ENCODE measurements at places on chromosomes 1 and 21.

GRCh38 chr21:33127154-33127867, 57.4 kb downstream of the OLIG1 start:
- peak; percentile 7 for DNase-seq

DNA sequence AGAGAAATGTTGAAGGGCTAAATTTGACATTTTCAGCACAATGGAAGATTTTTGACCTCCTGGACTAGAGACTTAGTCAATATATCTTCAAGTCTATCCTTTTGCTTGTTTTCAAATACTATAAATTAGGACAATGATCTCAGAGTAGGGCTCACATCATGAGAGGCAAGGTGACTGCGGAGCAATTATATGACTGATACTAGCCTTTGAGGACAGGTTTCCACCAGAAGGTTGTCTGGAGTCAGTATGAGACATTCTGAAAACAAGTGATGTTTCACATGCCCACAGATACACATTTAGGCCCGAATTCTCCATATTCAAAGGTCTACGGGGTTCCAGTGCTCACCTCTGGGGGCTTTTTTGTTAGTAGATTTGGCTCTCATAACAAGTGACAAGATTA, 142.3 kb upstream of the SAMSN1 start:
- DNase-seq = no peak

DNA sequence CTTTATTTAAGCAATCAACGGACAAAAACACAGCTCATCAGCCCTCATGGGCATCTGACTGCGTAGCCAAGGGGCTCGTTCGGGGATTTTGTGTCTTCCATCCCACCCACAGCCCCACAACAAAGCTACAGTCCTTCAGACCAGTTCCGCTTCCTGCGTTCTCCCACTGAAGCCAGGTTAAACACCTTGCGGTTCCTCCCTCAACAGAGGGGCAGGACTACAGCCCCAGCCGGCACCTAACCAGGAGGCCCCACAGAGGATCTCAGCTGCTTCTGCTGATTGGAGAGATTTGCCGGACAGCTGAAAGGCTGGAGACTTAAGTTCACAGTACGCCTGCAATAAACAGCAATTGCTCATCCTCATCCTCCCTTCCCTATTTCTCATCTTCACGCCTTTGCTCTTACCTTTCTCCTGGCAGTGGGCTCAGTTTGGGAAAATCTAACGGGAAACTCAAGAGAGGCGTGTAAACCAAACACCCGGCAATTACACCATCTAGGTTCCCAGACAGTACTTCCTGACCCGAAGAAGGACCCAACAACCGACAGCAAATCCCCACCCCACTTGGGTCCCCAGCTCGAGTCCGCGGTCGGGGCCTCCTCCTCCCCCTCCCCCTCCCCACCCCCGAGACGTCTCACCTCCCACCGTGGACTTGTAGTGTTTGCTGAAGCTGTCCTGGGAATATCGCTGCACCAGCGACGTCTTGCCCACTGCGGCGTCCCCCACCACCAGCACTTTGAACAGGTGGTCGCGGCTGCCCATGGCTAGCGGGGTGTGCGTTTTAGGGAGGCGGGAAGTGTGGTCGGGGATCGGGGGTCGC, 876 bp downstream of the RAB29 start:
- DNase-seq = peak; percentile 9

GRCh38 chr1:25990251-25990650, 7.6 kb downstream of the PAFAH2 start:
- DNase-seq = no peak

GRCh38 chr1:108624069-108624468, 36.8 kb downstream of the HENMT1 start:
- DNase-seq = no peak

- no peak for DNase-seq
These were observed 1409.0 kb downstream of the PLA2G4A start for GRCh38 chr1:188237573-188238348.

DNA sequence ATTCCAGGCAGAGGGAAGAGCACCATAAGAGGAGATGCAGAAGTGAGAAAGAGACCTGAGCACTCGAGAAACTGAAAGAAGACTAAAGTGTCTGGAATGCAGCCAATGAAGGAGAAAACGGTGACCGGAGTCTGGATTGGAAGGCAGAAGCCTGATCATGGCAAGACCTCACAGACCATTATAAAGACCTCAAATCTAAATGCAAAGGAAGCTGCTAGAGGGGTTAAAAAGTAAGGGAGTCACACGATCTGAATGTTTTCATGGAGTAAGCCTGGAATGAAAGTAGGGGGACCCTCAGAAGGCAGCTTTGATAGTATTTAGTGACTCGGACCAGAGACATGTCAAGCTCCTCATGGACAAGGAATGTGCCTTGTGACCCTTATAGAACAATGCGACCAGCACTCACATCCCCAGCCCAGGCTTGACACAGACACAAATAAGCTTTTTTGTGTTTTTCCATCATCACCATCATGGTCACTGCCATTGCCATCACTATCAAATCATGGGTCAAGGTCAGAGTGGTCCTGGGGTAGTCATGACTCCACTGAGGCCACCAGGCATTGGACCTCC, 183.6 kb downstream of the SEC16B start:
- DNase-seq = no peak

GRCh38 chr1:38076455-38076854, 29.9 kb upstream of the POU3F1 start:
- no peak for DNase-seq

DNA sequence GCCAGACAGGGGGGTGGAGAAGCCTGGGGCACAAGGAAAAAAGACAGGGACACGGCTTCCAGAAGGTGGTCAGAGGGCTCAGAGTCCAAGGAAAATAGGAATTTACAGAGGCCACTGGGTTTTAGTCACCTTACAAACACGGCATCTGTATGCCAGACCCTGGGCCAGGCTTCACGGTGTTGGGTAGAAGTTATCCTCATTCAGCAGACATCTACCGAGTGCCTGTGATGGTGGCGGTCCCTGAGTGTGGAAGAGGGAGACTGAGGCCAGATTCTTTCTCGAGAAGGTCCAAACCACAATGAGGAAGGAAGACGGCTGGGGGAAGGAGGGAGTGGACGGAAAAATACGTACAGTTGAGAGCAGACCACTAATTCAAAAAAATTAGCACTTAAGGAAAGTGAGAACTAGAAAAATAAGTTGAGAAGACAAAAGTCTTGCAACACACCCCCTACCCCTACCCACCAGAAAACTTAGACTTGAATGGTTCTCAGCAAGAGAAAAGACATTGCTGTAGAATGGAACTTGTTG, 864 bp upstream of the BTG2 start:
- DNase-seq = no peak

GRCh38 chr21:34345091-34345871, 18.5 kb upstream of the KCNE2 start:
- no peak for DNase-seq

DNA sequence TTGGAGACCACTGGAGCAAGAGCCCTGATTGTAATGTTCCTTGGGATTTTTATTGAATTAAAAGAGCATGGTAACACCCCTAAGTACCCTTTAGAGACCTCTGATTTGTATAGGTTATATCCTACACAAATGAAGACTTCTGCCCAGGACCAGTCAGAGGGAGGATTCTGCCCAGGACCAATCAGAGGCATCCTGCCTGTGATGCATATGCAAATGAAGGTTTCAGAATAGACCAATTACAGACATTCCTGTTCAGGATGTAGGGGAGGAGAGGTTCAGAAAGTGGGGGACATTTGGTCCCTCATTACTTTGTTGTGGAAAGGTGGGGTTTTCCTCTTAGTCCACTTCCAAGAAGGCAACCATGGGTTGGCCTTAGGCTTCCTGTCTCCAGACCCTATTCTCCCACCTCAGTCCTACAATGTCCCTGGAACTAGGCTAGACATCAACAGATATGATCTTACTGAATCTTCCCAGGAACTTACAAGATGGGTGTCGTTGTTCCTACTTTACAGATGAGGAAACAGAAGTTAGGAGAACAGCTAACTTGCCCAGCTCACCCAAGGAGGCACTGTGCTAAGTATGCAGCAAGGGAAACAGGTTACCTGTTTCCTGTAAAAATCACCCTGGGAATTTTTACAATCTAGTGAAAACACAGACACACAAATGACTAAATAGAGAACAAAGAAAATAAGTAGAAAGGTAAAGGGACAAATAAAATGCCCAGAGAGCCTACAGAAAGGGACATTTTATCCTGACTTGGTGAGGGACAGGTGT, 36.8 kb upstream of the SFPQ start:
- no peak for DNase-seq

DNA sequence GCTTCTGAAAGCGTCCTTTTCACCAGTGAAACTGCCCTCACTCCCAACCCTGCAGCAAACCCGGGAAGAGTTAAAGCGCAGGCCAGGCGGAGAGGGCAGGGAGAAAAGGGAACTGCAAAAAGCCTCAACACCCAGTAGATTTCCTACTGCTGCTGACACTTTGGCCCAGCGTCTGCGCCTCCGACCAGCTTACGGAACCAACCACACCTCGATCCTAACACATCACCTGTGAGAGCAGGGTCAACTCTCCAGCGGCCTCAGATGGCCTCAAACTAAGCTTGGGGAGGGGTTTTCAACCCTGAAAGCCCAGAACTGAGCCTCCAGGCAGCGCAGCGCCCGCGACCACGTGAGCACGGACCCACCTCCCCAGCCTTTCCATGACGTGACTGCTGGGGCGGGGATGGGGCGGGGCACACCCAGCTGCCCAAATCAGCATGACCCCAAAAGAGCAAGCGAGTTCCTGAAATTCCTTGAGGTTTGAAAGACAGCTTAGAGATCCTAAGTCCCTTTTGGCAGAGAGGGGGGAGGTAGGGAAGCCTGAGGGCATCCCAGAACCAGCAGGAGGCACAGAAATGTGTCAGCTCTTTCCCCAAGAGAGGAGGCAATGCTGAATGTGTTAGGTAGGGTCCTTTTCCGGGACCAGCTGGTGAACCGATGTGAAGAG, 59.1 kb downstream of the ITPKB start:
- peak; percentile 67 for DNase-seq

DNA sequence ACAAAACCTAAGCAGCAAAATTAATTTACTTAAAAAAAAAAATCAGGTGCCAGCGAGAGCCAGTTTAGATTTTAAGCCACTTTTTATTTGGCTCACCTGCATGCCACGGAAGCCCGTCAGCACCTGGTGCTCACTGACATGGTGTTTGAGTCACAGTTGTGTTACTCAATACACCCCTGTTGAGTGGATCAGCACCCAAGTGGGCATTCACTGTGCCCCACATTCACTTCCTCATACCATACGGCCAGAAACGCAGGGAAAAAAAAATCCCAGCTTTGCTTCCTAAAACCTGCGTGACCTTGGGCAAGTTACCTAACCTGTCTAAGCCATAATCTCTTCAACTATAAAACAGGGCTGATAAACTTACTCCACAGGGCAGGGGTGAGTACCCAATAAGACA, 42.8 kb upstream of the SIM2 start:
- no peak for DNase-seq

DNA sequence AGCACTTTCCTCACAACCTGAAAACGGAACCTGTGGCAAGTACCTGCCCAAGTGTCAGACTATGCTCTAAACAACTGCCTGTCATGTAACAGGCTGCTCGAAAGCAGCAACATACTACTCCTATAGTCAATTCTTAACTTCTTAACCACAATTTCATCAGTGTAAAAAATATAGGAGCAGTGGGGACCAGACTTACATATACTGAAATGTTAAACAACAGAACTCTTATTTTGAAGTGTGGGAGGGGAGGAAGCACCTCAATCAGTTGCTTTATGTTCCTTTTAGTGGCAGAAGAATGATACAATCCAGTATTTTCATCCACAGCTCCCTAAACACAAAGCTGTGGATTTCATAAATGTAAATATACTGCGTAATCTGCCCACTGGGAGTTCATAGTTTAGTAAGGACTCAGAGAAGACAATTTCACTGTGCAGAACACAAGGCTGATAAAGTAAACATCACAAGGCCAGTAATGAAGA, 44.2 kb downstream of the WLS start:
- no peak for DNase-seq

DNA sequence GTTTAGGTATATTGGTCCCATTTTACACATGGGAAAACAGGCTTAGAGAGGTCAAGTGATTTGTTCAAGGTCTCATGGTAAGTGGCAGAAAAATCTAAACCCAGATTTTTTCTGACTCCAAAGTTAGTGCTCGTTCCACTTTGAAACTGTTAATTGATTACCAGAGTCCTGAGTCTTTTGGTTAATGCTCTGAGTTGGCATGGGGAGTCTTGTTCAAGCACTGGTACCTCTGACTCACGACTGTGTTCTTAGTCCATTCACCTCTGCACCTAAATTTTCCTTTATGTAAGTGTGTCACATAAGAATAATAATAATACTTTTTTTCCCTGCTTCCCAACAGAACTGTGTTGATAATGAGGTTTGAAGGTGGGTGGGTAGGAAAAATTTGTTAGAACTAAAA, 59.3 kb downstream of the VANGL2 start:
- no peak for DNase-seq

DNA sequence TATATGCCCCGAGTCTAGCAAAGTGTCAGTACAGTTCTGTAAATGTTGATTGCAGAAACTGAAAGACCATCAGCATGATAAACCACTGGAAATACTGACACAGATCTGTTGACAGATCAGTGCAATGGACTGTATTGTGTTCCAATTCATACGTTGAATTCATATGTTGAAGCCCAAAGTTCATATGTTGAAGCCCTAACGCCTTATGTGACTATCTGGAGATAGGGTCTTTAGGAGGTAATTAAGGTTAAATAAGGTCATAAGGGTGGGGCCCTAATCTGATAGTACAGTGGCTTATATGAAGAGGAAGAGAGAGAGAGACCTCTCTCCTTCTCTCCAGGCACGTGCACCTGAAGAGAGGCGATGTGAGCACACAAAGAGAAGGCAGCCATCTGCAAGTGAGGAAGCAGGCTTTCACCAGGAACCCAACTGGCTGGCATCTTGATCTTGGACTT, 144.7 kb downstream of the MRPL39 start:
- DNase-seq = no peak
